ENCODE measurements at places on chromosomes 16 and 17. TPM values are rescaled to one million over a fixed set of nuclear protein-coding genes. Genes with fewer than 3 reads are reported as not detected.
A peak's percentile ranks its signal among the peaks of the same experiment; 100 is the strongest.

Gene EFNB3
- 14.5 TPM for total RNA-seq

Gene CNGB1
- total RNA-seq: not detected

DNA sequence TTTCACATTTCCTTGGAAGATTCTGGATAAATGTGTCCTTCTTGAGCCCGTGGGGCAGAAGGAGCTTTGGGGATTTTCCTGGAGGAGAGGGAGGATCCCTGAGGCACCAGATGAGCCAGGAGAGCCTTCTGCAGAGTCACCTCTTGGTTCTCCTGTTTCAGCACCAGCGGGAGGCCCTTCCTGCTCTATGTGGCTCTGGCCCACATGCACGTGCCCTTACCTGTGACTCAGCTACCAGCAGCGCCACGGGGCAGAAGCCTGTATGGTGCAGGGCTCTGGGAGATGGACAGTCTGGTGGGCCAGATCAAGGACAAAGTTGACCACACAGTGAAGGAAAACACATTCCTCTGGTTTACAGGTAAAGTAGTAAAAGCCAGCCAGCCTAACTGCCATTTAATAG lies 77.1 kb downstream of the ARSG start:
- peaks cover 3% of the 10 kb centered on the region for H3K4me1 ChIP-seq
- no peaks in the 10 kb centered on the region for H3K27me3 ChIP-seq
- H3K36me3 ChIP-seq: peaks cover 2% of the 10 kb centered on the region
- no peak for DNase-seq

DNA sequence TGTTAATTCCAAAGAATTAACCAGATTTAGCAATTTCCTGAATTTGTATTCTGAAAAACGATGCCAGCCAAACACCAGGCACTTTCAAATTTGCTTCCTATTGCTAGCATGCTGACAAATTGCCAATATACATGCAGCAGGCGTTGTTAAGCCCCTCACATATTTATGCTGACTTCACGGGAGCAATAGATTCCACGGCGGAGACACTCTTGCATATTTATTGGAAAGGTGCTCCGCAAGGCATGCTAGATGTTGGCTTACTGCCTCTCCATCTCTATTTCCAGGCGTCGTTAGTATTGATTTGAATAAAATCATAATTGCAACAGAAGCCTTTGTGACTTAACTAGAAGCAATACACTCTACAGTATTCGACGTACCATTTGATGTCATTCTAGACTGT lies 211.0 kb upstream of the IRX5 start:
- DNase-seq: no peak
- no peaks in the 10 kb centered on the region for H3K27me3 ChIP-seq

- no peaks in the 10 kb centered on the region for H3K27me3 ChIP-seq
- no peak overlapping the region for H3K4me3 ChIP-seq
- no peak for DNase-seq
- H3K27ac ChIP-seq: no peak overlapping the region
- H3K36me3 ChIP-seq: peaks cover 38% of the 10 kb centered on the region
Measured at GRCh38 chr16:88580371-88580770, 10.2 kb downstream of the ZC3H18 start.

GRCh38 chr17:43974382-43975266 lies 20.9 kb upstream of the PYY start:
- no peaks in the 10 kb centered on the region for H3K27me3 ChIP-seq
- DNase-seq: no peak
- no peaks in the 10 kb centered on the region for H3K36me3 ChIP-seq
- no peaks in the 10 kb centered on the region for H3K4me1 ChIP-seq
- no peak overlapping the region for H3K27ac ChIP-seq

- H3K4me1 ChIP-seq: no peaks in the 10 kb centered on the region
- H3K27ac ChIP-seq: no peak overlapping the region
- H3K27me3 ChIP-seq: no peaks in the 10 kb centered on the region
- DNase-seq: no peak
- H3K4me3 ChIP-seq: no peak overlapping the region
Measured at GRCh38 chr16:48269011-48269410, 21.7 kb upstream of the ABCC11 start.

DNA sequence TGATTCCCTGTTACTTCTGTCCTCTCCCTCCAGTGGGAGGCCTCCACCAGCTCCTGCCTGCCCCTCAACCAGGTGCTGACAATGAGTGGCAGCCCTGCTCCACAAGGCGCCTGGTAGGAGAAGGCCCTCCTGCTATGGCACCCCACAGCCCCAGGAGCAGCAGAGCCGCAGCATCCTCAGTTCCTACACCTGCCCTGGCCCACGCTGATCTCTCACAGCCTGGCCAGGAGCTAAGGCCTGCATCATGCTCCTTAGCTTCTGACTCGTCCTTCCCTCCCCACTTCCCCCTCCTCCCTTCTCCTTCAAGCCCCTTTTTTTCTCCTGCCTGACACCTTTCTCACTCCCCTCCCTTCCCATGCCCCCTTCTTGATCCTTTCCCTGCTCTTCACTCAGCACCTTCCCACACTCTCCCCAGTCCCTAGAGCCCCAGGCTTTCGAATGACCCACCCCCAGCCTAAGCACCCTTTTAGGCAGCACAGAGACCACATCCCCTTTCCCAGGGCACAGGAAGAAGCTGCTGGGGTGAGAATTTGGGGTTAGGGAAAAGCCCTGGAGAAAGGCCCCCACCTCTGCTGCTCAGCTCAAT lies 6.5 kb downstream of the PROCA1 start:
- peak overlapping the region; percentile 79 for H3K27ac ChIP-seq
- peaks cover 29% of the 10 kb centered on the region for H3K4me1 ChIP-seq
- H3K4me3 ChIP-seq: no peak overlapping the region
- H3K27me3 ChIP-seq: no peaks in the 10 kb centered on the region

- no peak overlapping the region for H3K27ac ChIP-seq
- DNase-seq: no peak
Measured at GRCh38 chr17:29905086-29905878, 24.7 kb downstream of the SSH2 start.

- H3K4me1 ChIP-seq: peaks cover 17% of the 10 kb centered on the region
- H3K4me3 ChIP-seq: no peak overlapping the region
- DNase-seq: no peak
- peaks cover 18% of the 10 kb centered on the region for H3K36me3 ChIP-seq
Measured at GRCh38 chr17:54177606-54178308, 355.0 kb downstream of the KIF2B start.
